ENCODE measurements at places on chromosomes 1 and 21.

GRCh38 chr1:203271018-203271743 lies 34.1 kb upstream of the BTG2 start:
- DNase-seq: peak; percentile 62

GRCh38 chr1:98870959-98871903 lies 133.4 kb downstream of the PLPPR5 start:
- peak; percentile 1 for DNase-seq

- peak; percentile 73 for DNase-seq
Observed at GRCh38 chr1:230105754-230106625, 39.0 kb downstream of the GALNT2 start.

DNA sequence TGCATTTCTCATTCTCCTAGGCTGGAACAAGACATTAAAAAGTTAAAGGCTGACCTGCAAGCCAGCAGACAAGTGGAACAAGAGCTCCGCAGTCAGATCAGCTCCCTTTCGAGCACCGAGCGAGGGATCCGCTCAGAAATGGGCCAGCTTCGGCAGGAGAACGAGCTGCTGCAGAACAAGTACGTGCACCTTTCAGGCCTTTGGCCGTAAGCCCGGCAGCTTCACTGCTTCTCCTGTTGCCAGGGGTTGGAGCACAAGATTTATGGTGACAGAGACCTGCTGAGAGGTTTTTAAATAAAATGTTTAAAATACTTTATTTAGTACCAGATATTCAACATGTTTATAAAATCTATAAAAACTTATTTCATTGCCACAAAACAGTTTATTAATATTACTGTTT lies 53.4 kb downstream of the MACO1 start:
- no peak for DNase-seq

DNA sequence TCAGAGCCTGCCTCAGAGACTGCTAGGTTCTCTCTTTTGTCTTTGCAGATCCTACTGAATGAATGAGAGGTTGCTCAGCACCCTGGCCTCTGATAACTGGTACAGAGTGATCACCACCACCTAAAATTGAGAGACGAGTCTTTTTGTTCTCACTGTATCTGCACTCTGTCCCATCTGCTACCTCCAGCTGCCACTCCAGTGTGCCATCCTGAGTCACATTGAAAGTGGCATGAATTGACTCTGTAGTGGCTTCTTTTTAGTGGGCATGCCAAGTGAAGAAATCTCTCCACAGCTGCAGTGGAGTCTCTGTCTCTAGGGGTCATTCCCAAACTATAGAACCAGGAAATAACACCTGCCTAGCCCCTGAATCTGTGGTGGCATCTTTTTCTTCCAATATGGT lies 14.7 kb downstream of the CAMK1G start:
- DNase-seq: no peak

DNA sequence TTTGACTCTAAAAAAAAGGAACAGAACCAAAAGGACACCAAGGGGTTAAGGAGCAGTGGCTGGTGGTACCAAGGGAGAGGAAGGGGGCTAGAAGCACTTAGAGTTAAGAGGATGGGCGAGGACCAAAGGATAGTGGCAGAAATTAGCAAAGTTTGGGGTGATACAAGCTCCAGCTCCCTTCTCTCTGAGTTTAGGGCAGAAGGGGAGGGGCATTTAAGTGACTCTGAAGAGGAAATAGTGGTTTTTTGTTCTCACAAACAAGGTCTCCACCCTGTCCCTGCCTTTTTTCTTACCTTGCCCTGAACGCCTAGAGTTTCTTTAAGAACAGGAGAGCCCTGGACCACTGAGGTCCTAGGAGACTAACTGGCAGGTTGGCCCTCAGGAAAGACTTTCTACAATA lies 3.3 kb downstream of the CDC42SE1 start:
- no peak for DNase-seq

- DNase-seq: peak; percentile 63
Observed at GRCh38 chr1:182595641-182596240, 6.7 kb upstream of the RNASEL start.

GRCh38 chr21:42446531-42446930 lies 42.8 kb downstream of the UBASH3A start:
- DNase-seq: no peak

DNA sequence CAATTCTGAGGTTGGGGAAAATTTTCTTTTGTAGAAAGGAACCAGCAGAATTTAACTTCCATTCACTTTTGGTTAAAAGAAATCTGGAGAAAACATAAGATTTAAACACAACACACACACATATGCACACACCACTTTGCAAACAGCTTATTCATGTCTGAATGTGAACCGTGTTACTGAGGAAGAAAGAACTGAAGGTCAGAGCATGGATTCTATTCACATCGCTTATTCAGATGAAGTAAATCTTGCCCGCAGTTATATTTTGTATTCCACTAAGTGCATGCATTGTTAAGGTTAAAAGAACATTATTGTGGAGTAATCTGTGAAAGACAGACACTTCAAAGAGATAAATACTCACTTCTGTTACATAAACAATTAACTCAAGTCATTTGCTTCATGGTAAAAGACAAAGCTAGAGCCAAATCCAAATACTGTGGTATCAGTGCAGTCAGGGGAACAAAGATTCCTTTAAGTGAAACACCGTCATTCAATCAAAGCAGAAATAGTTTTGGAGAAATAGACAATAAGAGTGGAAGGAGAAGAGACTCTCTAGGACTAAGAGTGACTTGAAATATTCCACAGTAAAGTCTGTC lies 82.0 kb downstream of the LRRC53 start:
- no peak for DNase-seq

- DNase-seq: peak; percentile 69
Observed at GRCh38 chr21:31284797-31285397, 59.2 kb downstream of the TIAM1 start.

GRCh38 chr1:155254228-155254713 lies 1.0 kb downstream of the ENTREP3 start:
- DNase-seq: peak; percentile 21

GRCh38 chr1:163227126-163227525 lies 24.4 kb upstream of the RGS5 start:
- DNase-seq: no peak

DNA sequence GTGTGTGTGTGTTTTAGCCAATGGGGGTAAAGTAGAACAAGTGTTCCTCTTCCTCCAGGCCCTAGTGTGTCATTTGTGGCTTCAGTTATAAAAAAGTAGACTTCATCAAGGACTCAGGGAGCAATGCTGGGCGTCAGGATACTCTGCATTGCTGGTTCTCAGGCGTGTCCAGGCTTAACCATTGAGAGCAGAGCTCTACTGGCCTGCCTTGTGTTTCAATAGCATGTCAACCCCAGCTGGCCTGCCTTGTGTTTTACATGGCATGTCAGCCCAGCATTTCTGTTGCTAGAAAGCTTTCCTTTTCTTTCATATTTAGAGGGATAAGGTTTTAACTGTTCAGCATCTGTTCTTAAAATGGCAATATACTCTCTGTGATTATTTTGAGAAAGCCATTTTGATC lies 117.6 kb upstream of the TMPRSS15 start:
- no peak for DNase-seq

GRCh38 chr1:46594063-46594462 lies 10.0 kb downstream of the MKNK1 start:
- DNase-seq: no peak

DNA sequence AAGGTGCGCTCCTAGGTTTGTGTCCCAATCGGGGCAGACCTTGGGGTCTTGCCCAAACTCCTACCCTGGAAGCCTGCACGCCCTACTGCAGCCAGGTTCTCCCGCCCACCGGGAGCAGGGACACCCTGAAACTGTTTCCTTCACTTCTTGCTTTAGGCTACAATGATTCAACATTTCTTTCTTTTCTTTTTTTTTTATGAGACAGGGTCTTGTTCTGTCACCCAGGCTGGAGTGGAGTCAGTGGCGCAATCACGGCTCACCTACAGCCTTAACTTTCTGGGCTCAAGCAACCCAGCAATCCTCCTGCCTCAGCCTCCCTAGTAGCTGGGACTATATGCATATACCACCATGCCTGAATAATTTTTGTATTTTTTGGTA lies 75.8 kb downstream of the ITPKB start:
- DNase-seq: no peak

DNA sequence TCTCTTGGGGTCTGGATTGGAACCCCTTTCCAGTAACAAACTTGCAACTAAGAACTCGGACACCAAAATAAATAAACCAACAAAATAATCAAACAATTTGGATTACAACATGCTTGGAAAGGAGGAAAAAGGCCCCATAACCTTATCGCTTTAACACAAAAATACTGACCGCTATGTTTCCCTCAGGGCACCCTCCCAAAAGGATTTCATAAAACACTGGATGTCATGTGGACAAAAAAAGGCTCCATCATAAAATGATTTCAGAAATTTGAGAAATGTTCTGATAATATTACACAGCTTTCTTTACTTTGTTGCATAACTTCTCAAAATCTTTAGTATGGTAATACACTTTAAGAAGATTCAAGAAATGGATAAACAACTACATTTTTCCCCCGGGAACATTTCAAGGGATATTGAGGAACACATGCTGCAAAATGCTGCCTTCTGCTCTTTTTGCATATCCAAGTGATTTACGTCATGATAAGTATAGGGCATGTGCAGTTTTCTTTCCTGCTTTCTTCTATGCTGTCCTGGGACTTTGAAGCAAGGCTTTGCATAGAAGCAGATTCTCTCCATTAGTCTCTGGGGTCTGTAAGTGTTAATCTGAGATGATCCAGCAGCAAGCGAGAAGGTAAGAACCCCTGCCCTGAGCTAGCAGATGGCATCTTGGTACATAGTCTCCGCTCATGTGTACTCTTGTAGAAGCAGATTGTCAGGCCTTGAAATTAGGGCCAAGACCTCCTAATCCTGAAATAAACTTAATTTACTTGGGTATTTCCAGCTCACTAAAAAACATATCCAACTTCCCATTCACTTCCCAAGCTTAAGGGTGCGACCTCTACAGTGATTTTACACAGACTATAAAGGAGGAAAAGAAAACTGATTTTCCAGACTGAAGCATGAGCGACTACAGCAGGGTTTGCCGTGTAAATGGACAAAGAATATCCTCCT lies 85.5 kb upstream of the KIAA0040 start:
- no peak for DNase-seq

DNA sequence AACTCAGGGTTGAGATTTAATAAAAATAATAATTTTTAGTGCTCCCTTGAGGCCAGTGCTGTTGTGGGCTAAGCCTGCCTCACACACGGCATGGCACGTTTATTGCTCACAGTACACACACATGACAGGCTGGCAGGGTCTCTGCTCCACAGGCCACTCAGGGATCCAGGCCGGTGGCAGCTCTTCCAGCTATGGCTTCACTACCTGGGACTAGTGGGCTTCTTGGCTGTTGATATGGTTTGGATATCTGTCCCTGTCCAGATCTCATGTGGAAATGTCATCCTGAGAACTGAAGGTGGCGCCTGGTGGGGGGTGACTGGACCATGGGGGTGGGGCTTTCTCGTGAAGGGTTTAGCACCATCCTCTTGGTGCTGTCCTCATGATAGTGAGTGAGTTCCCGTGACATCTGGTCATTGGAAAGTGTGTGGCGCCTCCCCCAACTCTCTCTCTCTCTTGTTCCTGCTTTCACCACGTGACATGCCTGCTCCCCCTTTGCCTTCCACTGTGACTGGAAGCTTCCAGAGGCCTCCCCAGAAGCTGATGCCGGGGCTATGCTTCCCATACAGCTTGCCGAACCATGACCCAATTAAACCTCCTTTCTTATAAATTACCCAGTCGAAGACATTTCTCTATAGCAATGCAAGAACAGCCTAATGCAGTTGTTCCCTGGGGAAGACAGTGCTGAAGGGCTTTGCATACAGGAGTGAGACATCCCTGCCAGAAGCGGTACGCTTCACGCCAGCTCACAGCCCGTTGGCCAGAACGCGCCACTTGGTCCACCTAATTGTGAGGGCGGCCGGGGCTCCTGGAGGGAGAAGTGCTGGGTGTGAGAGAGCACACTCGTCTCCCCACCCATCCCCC lies 226.9 kb upstream of the C1orf174 start:
- no peak for DNase-seq

DNA sequence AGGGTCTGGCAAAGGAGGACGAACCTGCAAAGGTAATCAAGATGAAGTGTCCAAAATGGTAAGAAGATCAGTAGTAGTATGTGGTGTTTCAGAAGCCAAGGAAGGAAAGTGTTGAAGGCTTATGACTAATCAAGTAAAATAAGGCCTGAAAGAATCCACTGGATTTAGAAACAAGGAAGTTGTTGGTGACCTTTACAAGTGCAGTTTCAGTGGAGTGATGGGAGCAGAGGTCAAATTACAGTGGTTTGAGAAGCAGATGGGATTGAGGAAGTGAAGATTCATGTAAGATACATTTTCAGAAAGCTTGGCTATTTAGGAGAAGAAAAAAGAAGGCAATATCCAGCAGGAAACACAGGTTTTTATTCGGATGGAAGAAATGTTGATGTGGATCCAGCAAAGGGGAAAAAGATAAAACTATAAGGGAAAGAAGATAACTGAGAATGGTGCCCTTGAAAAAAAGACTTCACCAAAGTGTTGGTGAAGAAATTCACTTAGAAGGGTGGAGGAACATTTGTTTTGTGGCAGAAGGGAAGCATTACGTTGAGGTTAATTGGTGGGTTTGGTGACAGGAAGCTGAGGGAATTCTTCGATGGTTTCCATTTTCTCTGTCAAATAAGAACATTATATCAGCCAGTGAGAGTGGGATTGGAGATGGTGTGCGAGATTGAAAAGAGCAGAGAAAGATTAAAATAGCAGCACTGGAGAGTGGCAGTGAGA lies 2.1 kb downstream of the ARMH1 start:
- DNase-seq: peak; percentile 84
